Stimulated activated naive B cell treated with anti-CD40 and anti-IgM and Interleukin-4, amounts not matched to agents 10 μg/mL and 1 μg/mL and 100 μg/mL, for 72 hours (primary cell): ENCODE measurements at places on chromosomes 3 and 15.

- DNase-seq = no peak
These were observed 41.3 kb upstream of the RARB start for GRCh38 chr3:25386686-25387255.

DNA sequence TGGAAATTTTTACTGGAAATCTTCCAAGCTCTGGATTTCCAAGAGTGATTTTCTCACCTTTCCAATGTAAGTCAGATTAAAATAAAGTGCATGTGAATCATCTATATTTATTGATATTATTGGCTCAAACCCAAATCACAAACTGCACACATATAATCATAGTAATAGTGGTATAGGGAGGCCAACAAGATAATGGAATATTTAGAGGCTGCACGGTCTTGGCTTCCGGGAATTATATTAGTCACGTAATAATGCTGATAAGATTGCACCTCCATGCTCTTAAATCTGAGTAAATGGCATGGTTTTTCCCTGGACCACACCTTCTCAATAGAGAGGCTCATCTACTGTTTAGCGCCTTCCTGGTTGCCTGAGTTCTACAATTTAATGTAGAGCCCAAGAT is 567.1 kb upstream of the NR2F2 start:
- no peak for DNase-seq

GRCh38 chr3:31763731-31764130 is 217.3 kb downstream of the OSBPL10 start:
- no peak for DNase-seq

DNA sequence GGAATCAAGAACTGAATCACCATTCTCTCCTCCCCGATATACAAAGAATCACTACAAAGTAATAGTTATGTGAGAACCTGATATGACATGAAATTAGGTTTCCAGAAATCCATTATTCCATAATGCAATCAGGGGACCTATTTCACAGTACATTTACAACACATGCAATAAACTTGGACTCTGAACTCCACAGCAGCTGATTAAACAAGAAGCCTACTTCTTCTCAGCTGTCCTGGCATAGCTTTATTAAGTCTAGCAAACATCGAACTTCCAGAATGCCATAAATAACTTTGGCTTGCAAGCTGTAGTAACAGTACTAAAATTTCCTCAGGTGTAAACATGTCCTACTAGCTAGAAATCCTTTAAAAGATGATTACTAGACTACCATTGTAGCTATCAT is 17.8 kb downstream of the PDCD10 start:
- no peak for DNase-seq
